Stimulated activated CD8-positive, alpha-beta memory T cell treated with anti-CD3 and anti-CD28 coated beads, Interleukin-15, amount 100 ng/mL, for 4 hours (primary cell): ENCODE measurements at places on chromosomes 16 and 17.
A peak's percentile ranks its signal among the peaks of the same experiment; 100 is the strongest.

DNA sequence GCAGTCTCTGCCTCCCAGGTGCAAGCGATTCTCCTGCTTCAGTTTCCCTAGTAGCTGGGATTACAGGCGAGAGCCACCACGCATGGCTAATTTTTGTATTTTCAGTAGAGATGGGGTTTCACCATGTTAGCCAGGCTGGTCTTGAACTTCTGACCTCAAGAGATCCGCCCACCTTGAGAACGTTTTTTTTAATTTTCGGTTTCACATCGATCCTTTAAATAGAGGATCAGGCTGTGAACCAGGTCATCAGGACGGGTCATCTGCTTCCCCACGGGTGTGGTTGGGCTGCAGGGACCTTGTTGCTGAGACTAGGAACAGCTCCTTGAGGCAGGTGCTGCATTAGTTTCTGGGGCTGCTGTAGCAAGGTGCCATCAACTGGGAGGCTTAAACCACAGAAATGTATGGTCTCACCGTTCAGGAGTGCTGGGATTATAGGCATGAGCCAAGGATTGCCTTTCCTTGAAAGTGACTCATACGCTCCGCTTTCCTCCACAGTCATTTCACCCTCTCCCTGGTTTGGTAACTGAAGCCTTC, 7.9 kb upstream of the NAGPA start:
- DNase-seq, result no peak

- DNase-seq, result no peak
Observed at GRCh38 chr16:84117494-84117843, 727 bp upstream of the MBTPS1 start.

DNA sequence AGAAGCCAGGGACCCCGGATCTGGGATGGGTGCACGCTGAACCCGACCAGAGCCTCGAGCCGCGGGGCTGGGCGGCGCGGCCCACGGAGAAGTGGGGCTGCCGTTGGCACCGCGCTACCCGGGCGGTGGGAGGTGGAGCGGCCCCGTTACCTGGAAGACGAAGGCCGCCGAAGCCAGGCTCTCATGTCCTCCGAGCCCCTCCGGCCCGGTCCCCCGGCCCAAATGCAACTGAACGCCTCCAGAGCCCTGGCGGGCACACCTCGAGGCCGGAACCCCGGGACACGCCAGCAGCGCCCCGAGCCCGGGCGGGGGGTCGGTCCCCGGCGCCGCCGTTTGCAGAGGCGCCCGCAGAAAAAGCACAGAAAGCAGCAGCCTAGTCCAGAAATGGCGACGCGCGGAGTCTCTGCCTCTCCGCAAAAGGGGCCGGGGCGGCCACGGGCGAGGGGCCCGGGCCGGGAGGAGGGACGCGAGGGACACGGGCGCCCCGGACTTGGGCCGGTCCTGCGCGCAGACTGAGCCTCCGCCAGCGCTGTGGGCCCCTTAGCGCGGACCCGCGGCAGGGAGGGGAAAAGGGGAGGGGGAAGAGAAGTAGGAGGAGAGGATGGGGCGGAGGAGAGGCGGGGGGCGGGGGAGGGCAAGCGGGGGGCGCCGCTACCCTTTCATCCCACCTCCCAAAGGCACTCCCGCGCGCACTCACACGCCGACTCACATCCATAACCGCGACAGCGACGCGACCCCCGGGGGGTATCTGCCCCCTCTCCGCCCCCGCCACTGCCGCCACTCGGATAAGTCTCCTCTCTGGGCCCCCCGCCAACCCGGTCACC, 1.4 kb downstream of the AXIN2 start:
- DNase-seq, result no peak

DNA sequence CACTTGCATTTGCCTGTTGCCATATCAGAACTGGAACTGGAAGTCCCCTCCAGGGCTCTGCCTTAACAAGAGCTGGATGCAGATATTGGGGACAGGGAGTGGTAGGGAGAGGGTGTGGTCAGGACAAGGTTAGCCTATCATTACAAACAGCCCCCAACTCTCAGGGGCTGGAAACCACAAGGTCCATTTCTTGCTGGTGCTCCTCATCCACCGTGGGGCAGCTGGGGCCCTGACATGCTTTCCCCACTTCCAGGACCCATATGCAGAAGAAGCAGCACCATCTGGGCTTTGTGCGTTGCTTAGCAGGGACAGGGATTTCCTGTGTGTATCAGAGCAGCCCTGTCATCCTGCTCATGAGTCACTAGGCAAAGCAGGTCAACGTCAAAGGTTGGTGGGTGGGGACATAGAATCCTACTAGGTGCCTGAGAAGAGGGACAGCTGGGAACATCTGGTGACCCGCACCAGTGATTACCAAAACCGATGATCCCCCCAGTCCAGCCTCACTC, 26.9 kb downstream of the RGS9 start:
- peak; percentile 47 for DNase-seq

GRCh38 chr17:78903101-78903779, at the start of gene CEP295NL:
Gene CEP295NL (minus strand): TSS chr17:78903201. CDS start chr17:78901828, 1,373 bp downstream.
- no peak for DNase-seq

DNA sequence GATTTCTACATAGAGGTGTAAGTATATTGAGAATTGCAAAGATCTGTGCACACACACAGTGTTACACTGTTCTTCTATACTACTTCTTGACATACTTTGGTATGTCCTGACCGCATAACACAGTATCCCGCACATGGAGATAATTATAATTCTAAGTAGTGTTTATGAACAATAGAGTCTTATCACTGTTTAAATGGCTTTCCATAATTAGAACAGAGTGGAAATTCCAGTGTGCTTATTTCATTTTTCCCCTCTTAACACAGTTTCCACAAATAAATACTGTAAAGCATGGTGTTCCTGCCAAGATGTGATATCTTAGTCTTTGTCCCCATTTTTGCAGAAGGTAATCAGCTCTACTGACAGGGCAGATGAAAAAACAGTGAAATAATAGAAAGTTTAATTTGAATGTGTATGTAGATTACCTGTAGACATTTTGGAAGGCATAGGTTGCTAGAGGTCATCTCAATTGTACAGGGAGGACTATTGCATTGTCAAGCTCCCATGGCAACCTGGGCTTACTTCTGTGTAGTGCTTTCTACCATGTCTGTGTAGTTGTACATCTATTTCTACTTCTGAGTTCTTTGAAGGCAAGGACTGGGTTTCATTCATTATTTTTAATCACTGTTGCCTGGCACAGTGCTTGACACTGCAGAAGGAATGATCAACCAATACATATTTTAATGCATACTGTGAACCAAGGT, 10.1 kb upstream of the KRT28 start:
- DNase-seq, result no peak

DNA sequence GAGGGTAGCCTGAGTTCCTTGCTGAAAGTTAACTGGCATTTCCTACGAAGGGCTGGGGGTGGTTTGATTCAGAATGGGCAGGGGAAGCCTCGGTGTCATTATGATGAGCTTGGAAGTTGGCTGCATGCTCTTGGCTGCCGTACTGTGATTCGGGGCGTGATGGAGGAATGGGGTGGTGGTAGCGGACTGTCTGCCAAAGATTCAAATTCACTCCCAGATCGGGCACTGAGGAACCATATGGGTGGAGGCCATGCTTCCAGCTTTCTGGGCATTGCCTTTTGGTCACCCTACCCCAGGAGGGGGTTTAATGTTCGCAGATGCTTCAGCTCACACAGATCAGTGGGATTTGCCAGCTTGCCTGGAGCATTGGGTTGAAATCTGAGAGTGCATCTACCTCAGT, 492.8 kb upstream of the EEF2KMT start:
- DNase-seq, result no peak

- no peak for DNase-seq
Observed at GRCh38 chr16:10465821-10466220, 80.0 kb downstream of the ATF7IP2 start.

DNA sequence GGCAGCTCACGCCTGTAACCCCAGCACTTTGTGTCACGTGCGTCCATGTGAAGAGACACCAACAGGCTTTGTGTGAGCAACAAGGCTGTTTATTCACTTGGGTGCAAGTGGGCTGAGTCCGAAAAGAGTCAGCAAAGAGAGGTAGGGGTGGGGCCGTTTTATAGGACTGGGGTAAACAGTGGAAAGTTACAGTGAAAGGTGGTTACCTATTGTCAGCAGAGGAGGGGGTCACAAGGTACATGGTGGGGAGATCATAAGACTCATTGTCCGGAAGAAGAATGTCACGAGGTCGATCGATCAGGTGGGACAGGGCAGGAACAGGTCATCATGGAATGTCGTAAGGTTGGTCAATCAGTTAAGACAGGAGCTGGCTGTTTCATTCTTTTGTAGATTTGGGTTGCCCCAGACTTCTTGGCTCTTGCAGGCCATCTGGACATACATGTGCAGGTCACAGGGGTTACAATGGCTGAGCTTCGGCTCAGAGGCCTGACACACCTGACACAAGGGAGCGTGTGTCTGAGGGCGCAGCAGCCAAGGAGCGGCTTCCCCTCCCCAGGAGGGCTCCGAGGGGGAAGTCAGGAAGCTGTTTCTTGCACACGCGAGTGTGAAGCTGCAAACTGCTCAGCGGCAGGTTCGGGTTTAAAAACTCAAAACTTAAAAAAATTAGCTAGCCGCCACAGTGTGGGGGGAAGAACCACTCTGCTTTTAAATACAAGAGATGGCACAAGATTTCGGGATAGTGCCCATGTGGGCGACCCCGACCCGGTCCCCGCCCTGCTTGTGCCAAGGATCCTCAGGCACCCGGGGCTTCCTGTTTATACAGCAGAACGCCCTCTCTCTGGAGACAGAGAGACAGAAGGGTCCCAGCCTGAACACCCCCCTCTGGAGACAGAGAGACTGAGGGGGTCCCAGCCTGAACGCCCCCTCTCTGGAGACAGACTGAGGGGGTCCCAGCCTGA, 12.4 kb upstream of the TEX19 start:
- no peak for DNase-seq
